ENCODE measurements at places on chromosomes 5 and 9.

GRCh38 chr9:128764361-128764760, 7.4 kb downstream of the ZER1 start:
- DNase-seq = no peak

GRCh38 chr5:44089424-44090144, 299.6 kb downstream of the FGF10 start:
- no peak for DNase-seq

DNA sequence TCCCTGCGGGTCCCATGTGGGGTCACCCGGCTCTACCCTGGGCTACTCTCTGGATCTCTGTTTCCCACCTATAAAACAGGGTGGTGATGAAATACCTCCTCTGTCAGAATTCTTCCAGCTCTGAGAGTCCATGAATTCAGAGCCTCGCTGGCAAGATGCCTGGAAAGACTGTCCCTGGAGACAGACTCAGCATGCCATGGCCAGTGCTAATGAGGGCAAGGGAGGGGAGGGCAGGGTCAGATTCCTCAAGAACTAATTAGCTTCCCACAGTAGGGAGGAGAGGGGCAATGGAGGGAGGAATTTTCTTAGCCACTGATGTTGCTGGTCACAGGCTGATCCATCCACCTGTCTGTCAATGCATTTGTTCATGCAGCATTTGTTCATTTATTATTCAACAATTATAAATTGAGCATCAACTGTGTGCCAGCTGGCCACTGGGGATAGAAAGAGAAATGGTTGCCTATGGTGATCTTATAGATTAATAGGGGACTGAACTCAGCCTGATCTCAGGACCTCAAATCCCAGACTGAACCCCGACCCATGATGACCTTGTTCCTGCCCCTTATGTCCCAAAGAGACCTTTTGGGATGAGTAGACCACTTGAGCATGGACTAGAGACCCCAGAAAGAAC, 4.7 kb downstream of the SYNPO start:
- DNase-seq = no peak

GRCh38 chr5:168706655-168707069, 127.5 kb upstream of the PANK3 start:
- DNase-seq = no peak

DNA sequence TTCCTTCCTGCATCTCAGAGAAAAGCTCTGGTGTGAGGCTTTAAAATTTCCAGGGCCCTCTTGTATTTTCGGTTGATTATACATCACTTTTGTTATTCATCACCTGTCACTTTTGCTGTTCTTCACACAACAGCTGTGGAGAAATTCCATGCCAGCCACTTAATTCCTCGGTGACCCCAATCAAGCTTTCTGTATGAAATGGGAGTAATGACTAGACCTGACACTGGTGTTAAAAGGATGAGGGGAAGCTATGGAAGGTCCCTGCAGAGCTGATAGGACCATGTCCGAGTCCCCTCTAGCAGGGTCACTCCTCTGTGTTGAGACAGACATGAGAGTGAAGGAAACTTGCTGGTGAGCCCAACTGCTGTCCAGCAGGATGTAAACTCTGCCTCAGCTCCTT, 59.7 kb downstream of the GPR21 start:
- no peak for DNase-seq

- no peak for DNase-seq
Measured at GRCh38 chr5:94240134-94240533, 378.3 kb downstream of the KIAA0825 start.

DNA sequence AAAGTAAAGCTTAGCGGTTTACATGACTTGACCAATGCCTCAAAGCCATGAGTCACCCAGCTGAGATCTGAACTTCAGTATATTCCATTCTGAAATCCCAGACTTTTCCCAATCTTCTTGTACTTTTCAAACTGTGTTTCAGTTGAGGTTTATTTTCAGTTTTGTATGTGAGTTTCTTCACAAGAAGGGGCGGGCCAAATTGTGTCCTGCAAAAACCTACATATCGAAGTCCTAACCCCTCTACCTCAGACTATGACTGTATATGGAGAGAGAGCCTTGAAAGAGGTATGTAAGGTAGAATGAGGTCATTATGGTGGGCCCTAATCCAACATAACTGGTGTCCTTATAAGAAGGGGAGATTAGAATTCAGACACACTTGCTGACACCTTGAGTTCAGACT, 666 bp upstream of the TLR4 start:
- no peak for DNase-seq

DNA sequence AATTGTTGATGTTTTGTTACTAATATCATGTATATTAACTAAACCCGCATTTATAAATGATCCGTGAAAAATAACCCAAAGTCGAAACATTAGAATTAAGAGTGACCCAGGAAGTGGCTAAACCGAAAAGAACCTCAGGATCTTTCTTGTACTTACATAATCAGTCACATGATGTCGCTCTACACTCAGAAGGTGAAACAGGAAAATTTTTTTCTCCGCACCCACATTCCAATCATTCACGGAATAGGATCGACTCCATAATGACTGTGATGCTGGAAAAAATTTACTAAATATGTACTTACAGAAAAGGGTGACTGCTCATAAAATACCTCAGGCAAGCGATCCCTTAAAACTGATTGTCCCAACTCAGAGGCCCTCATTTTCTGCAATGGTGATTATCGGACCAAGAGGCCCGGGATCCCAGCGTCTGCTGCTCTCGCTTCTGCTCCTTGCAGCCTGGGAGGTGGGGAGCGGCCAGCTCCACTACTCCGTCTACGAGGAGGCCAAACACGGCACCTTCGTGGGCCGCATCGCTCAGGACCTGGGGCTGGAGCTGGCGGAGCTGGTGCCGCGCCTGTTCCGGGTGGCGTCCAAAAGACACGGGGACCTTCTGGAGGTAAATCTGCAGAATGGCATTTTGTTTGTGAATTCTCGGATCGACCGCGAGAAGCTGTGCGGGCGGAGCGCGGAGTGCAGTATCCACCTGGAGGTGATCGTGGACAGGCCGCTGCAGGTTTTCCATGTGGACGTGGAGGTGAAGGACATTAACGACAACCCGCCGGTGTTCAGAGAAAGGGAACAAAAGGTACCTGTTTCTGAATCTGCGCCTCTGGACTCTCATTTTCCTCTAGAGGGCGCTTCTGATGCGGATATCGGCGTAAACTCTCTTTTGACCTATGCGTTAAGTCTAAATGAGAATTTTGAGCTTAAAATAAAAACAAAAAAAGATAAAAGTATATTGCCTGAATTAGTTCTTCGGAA, at the start of gene PCDHA12:
TSS of gene PCDHA12 (plus strand) at position 224 of the 981 bp plus-strand sequence. CDS start at position 389, 165 bp downstream.
- no peak for DNase-seq

GRCh38 chr5:179061025-179061424, 852 bp downstream of the ZNF354C start:
- DNase-seq = no peak

GRCh38 chr9:365436-365835, 150.8 kb downstream of the DOCK8 start:
- DNase-seq = no peak

- DNase-seq = no peak
Measured at GRCh38 chr5:123131551-123132204, 42.6 kb downstream of the PRDM6 start.

DNA sequence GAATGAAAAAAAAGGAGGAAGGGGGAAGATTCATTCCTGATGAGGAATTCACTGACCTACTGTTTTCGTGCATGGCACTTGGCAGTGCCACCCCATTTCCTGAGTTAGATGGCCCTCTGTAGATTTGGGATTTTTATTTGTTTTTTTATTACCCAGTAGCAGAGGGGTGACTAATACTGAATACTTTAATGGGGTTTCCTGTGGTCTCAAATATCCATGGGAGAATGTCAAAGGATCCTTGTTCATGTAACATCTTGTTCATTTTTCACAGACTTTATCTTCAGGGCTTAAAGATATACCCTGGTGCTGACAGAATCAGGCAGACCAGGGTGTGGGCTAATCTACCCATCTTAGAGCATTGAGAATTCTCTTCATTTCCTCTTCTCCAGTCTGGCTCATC, 93.0 kb downstream of the MAMDC2 start:
- no peak for DNase-seq

GRCh38 chr5:18483451-18483850, 849.2 kb downstream of the TAF11L14 start:
- DNase-seq = no peak

DNA sequence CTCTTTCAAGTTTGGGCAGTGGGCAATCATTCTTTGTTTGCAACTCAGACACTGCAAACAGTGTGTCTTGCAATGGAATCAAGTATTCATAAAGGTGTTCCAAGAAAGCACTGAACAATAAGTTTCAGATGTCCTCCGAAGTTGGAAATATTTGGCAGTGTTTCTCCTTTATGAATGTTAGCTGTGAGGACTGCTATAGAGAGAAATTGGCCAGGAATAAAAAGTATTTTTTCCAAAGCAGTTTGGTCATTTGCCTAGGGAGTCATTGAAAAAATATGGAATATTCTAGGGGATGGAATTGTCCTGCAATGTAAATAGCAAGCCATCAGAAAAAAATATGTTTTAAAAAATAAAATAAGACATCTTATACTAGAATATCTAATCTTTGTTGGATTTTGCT, 688.6 kb upstream of the SEMA6A start:
- no peak for DNase-seq

DNA sequence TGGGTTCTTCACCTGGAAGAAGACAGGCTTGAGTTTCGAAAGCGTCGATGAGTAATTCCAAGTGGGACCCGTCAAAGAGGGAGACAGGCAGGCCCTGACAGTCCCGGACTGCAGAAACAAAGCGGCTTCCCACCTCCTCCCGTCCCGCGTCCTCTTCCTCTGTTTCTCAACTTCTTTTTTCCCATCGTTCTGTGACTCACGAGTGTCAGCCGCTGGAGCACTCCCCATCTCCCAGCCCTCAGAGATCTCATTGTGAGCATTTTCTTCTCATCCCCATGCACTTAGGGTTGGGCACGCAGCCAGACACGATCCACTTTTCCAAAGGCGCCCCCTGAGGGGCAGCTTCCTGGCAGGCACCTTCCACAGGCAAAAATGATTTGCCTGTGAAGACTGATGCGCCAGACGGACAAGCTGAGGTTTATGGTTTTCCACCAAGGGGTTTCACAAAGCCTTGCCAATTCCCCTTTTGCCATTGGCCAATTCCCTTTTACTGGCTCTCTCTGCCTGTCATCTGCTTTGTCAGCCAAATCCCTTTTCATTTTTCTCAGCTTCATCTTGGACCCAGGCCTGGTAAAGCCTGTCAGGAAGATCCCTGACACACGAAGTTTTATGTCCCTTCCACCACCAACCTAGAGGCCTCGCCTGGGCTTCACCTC, 86.5 kb upstream of the ANKRD55 start:
- DNase-seq = no peak

DNA sequence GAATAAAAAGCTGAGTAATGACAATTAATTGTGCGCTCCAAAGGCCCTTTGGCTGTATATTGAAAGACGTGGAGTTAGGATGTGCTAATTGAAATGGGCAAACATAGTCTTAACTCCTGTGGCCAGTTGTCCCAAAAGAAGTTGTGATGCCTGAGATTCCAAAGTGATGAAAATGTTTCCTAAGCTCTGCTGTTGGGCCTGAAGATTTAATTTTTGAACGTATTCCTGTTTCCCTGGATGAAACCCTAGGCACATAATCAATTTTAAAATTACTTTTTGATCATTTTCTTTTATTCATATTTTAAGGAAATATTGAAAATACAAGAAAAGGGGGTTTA, 87.9 kb downstream of the PRDM6 start:
- no peak for DNase-seq

DNA sequence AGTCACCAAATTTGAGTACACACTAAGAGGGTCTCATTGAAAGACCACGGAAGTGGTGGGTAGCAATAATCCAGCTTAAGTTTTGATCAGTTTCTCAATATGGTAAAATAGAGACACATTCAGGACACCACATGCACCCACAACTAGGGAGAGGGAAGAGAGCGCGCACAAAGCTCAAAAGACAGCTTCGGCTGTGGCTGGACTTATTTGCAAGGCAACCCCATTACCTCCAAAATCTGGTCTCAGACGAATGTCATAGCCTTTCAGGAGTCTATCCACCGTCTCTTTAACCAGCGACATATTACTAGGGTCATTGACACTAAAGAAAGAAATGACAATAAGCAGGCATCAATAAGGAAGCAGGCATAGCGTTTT, 443 bp downstream of the GABRB2 start:
- DNase-seq = no peak

- no peak for DNase-seq
Measured at GRCh38 chr5:29744618-29745017, 1448.9 kb upstream of the CDH6 start.

- DNase-seq = no peak
Measured at GRCh38 chr9:38118862-38119438, 49.9 kb upstream of the SHB start.

DNA sequence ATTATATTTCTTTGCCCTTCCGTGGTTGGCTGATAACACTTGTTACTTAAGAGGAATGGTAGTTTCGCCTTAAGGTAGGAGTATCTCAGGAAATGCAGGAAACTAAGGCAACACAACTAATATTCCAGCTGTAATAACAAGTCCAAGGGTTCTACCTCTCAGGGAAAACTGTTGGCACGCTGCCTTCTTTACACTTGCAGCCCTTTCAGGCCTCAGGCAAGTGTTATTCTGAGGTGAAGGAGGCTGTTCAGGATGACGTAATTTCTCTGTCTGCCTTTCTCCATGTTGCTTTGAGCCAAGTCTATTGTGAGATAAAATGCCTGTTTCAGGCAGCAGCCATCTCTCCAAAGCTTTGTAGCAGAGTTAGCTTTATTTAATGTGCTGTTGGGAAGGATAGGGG, 38.0 kb downstream of the VCAN start:
- no peak for DNase-seq

- DNase-seq = no peak
Measured at GRCh38 chr5:167071981-167072610, 1219.3 kb upstream of the WWC1 start.

GRCh38 chr5:163867324-163867723, 361.9 kb downstream of the MAT2B start:
- no peak for DNase-seq

- no peak for DNase-seq
Measured at GRCh38 chr5:137024044-137024443, 475.1 kb downstream of the SPOCK1 start.

GRCh38 chr9:4760122-4760521, 19.1 kb upstream of the AK3 start:
- DNase-seq = no peak

- DNase-seq = no peak
Measured at GRCh38 chr5:150075806-150076205, 10.5 kb downstream of the CSF1R start.

DNA sequence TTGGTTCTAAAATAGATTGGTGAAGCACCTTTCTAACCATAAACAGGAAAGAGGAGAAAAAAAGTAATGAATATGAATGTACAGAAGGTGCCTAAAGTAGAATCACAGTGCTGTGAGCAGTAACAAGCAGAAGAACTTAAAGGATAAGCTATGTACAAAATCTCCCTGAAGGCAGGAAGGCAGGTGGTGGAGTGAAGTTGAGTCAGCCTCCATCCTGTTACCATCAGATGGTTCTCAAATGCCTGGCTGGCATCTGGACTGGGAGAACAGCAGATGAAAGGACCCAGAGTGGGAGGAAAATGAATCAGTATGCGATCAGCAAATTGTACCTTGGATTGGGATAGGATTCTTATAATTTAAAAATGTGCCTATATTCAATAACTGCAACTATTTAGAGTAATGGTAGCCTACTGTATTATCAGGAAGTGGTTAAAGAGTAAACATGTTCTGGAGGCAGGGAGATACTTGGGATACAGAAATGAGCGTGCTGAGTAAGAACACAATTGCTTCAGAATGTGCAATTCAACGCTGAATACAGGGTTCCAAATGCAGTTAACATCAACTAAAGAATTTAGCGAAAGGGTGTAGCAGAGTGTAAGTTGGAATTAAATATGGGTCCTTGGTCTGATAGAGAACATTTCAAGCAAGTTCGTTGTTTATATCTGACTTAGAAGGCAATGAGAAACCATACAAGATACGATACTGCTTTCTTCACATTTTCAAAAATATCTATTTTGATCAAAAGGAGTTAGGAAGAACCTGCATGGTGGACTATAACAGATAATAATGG, 21.1 kb upstream of the FER start:
- no peak for DNase-seq
